ENCODE measurements at places on chromosomes 12 and 14.

DNA sequence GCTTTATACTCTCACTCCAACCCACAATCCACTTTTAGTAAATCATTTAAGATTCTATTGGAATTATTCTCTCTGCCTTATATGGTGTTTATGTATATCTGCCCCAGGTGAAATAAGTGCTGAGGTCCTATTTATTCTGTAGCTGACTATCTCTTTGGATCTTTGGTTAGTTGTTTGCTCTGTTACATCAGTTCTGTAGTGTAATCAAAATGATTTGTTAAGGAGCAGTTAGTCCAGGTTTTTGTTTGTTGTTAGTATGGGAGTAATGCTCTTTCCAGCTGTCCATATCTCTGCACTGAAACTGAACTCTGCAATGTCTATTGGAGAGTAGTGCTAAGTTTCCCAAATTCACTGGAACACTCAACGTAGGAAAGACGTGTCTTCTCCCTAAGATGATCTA is 615.8 kb downstream of the SNAPC1 start:
- DNase-seq = no peak

GRCh38 chr14:89674936-89675335 is 257.9 kb upstream of the FOXN3 start:
- DNase-seq = no peak

GRCh38 chr12:1660304-1661187 is 30.3 kb upstream of the ADIPOR2 start:
- peak; percentile 90 for DNase-seq

GRCh38 chr14:101881426-101881825 is 82.9 kb upstream of the DYNC1H1 start:
- no peak for DNase-seq

GRCh38 chr12:48160807-48161206 is 3.5 kb upstream of the ASB8 start:
- no peak for DNase-seq

- DNase-seq = no peak
Observed at GRCh38 chr12:8080120-8080519, 2.0 kb upstream of the NECAP1 start.

DNA sequence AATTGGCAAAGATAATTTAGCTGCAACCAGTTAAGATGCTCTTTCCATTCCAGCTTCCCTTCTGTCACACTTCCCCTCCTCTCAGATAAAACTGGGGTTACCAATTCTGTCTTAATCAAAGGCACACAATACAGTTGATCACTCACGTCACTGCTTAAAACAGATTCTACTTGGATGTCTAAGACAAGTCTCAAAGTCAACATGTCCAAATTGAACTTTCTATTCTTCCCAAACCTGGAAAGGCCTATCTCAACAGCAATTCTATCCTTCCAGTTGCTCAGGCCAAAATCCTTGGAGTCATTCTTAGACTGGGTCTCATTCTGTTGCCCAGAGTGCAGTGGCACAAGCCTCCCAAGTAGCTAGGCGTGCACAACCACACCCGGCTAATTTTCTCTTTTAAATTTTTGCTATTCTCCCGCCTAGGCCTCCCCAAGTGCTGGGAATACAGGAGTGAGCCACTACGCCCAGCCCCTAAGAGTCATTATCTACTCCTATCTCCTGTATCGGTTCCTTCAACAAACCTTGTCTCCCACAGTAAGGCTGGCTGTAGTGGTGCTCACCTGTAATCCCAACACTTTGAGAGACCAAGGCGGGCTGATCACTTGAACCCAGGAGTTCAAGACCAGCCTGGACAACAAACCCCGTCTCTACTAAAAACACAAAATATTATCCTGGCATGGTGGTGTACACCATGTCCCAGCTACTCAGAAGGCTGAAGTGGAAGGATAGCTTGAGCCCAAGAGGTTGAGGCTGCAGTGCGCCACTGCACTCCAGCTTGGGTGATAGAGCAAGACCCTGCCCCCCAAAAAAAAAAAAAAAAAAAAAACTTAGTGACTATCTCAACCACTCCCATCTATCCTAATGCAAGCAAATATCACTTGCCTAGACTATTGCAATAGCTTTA is 4.7 kb downstream of the RPS29 start:
- DNase-seq = no peak

DNA sequence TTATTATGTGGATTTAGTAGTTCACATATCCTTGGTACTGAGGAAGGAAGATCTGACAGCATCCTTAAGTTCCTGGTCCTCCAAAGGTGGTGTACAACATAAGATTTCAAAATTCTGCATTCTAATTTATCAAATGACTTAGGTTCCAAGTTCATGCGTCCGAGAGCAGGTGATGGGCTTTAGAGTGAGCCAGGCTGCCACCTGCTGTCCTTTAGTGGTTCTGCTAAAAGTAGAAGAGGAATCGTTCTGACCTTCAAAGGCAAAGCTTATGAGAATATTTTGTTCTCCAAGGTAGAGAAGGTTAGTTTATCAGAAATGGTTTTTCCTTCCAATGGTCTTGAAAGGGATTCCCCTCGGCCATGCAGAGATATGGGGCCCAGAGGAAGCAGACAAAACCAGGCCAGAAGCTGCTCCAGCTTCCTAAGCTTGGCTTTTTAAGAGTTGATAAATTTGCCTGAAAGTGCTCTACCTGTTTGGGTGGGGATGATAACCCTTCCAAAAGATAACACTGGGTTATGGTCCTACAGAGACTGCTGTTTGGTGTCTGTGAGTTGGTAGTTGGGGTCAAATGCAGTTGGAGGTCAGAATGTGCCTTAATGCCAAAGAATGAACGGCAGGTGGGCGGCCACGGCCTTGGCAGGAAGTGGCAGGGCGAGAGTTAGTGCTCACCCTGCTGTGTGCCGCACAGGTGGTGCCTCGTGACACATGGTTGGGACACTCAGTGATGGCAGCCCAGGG is 29.1 kb upstream of the LRTM2 start:
- DNase-seq = peak; percentile 42

DNA sequence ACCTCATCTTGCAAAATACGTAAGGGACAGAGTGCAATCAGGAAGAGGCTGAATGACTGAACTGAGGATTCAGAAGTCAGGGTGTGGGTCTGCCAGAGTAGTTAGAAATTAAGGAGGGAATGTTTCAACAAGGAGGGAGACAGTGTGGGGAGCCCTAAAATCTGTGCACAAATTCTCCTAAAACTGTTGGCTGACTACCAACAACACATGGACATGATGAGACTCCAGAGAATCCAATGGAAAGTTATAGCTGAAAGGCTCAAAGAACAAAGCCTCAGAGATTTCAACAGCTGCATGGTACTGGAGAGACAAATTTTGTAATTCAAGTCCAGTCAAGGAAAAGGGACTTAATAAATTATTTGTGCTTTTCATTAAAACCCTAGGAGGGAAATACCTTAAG is 36.1 kb upstream of the NEDD1 start:
- no peak for DNase-seq

DNA sequence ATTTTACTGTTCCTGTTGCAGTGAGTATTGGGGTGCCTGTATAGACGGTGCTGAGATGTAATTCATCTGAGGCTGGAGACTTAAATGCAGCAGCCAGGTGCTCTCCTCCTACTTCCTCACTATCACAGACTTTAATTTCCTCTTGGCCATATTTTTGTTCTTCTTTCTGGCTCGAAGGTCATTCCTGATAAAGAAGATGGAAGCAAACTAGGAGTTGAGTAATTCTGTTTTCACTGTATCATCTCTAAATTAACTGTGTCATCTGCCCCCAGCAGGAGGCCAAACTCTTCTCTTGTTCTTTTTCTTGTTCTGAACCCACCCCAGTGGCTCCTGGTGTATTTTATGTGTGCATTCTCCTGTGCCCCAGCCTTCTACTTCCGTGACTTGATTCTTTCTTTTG is 141.7 kb upstream of the ARHGAP5 start:
- DNase-seq = no peak

DNA sequence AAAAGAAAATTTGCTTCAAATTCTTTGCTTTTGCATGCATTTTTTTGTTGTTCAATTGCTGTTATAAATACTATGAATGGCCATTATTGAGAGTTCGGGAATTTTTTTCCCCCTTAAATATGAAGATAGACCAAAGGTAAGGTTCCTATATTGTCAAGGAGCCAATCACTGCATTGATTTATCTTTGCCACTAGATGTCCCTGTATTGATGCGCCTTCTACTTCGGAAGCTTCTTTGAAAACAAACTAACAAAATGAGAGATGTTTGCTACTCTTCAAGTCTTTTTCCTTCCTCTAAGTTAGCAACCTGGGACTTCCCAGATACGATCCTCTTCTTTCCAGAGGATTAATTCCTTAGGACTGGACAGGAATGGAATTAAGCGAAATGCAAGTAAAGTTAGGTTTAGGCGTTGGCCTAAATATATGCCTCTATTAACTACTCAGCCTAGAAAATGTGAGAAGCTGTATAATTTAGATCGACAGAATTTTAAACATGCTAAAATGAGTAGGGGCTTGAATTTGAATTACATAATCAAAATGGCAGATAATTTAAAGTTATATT is 318.1 kb downstream of the AEBP2 start:
- peak; percentile 19 for DNase-seq

DNA sequence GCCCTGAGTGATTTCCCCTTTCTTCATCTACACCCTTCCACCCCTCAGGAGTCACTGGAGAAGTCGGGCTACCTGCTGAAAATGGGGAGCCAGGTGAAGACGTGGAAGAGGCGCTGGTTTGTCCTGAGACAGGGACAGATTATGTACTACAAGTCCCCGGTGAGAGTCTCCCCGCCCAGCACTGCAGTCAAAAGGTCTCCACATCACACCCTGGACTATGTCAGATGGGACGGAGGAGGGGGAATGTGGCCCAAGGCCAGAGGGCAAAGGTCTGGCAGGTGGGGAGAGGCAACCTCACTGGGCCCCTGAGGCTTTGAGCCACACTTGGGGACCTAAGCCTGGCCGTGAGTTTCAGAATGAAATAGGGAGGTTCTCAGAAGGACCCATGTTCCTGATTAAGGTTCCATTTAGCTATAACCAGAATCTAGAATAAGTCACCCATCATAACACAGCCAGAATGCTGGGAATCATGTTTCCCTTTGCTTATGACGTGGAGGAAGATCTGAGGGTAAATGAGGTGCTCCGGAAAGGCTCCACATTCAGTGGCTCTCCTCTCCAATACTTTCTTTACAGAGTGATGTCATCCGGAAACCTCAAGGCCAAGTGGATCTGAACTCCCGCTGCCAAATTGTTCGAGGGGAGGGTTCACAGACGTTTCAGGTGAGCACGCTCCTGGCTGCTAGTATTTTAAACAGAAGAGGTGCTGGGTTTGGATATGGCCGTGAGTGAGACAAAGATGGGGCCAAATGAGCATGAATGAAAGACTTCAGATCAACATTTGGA is 26.6 kb downstream of the PIGH start:
- DNase-seq = no peak

GRCh38 chr12:22530-23201 is 43.9 kb upstream of the IQSEC3 start:
- no peak for DNase-seq

- peak; percentile 94 for DNase-seq
Observed at GRCh38 chr12:94504386-94504785, 44.7 kb upstream of the CEP83 start.

- no peak for DNase-seq
Observed at GRCh38 chr14:55151601-55152000, 22.5 kb downstream of the LGALS3 start.

- DNase-seq = no peak
Observed at GRCh38 chr12:42539696-42540095, 49.9 kb downstream of the PRICKLE1 start.

GRCh38 chr12:106957583-106957982 is 1.9 kb downstream of the TMEM263 start:
- DNase-seq = no peak

DNA sequence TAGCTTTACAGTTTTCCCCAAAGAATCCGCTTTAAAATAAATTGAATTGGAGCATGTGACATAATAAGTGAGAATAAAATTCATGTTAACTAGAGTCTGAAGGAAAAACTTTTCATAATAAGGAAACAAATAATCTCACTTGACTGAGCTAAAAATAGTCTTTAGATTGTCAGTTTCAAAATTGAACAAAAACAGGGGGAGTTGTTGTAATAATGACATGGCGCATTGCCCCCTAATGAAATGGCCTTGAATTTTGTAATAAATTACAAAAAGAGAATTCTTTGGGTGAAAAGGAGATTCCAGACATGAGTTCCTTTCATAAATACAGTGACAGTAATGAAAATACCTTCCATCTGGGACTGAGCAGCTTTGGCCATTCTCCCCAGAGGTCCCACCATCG is 178.6 kb downstream of the EFCAB11 start:
- DNase-seq = no peak

- DNase-seq = peak; percentile 81
Observed at GRCh38 chr12:100427078-100427477, 46.6 kb upstream of the NR1H4 start.

- no peak for DNase-seq
Observed at GRCh38 chr14:29754134-29754533, 173.5 kb downstream of the PRKD1 start.

- DNase-seq = no peak
Observed at GRCh38 chr12:98151984-98152383, 363.4 kb upstream of the TMPO start.

- DNase-seq = no peak
Observed at GRCh38 chr14:96839251-96839650, 42.1 kb downstream of the VRK1 start.

DNA sequence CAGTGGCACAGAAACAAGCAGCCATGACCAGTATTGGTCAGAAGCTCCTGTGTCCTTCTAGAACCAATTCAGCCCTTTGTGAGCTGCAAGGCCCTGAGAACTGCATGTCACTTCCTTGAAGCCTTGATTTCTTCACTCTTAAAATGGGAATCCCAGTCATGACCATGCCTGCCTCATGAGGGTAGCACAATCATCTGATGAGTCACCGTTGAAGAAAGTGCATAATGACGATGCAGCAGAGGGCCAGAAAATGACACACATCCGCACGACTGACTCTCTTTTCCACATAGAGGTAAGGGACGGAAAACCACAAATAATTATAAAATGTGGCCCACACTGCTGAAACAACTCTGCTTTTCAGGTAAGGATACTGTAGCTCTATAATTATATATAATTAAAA is 777.4 kb downstream of the BCL11B start:
- peak; percentile 94 for DNase-seq

Data from mammary epithelial cell (primary cell).